ENCODE measurements at places on chromosomes 5 and 9.

GRCh38 chr9:14400658-14400995 is 86.7 kb upstream of the NFIB start:
- no peak for DNase-seq

DNA sequence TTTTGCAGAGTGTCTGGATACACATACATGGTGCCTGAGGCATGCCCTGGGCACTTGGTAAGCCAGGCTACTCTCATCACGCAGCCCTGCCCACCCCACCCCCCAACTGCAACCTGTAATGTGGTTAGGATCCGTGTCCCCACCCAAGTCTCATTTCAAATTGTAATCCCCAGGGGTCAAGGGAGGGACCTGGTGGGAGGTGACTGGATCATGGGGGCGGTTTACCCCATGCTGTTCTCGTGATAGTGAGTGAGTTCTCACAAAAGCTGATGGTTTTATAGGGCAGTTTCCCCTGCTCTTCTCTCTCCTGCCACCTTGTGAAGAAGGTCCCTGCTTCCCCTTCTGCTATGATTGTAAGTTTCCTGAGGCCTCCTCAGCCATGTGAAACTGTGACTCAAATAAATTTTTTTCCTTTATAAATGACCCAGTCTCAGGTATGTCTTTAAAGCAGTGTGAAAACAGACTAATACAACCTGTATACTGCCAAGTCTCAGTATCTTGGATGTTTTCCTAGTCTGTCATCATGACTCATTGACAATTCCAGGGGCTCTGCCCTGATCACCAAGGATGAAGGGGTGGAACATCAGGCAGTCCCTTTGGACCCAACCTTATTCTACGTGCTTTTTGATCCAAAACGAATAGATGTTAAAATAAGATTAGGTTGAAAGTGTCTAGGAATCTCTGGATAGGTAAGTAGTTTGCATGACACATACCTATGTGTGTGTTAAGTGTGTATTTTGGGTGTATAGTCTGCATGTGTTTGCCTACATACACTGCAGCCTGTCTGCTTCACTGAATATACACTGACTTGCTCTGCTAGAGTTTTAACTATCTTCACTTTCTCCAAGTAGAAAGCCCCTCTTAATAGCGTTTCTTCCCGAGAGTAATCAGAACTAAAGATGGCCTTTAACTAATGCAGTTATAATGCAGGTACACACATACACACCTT is 293.8 kb downstream of the SLIT3 start:
- no peak for DNase-seq

GRCh38 chr5:101679816-101680215 is 616.3 kb downstream of the SLCO4C1 start:
- no peak for DNase-seq

GRCh38 chr5:167916706-167917105 is 374.7 kb upstream of the WWC1 start:
- DNase-seq = no peak

DNA sequence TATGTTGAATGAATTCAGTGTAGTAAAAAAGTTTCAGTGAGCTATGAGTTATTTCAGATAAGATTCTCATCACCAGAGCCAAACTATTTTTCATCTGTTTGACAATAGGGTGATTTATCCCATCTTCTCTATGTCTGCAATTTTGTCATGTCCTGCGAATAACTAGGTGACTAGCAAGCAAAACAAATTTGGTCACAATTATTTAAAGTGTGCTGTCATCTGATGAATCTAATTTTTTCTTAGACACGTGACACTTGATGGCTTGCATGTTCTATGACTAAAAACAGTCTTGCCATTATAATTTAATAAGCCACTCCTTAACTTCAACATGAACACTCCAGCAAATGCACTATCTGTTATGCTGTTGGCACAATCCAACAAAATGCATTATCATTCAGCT is 35.0 kb downstream of the FEM1C start:
- DNase-seq = no peak

DNA sequence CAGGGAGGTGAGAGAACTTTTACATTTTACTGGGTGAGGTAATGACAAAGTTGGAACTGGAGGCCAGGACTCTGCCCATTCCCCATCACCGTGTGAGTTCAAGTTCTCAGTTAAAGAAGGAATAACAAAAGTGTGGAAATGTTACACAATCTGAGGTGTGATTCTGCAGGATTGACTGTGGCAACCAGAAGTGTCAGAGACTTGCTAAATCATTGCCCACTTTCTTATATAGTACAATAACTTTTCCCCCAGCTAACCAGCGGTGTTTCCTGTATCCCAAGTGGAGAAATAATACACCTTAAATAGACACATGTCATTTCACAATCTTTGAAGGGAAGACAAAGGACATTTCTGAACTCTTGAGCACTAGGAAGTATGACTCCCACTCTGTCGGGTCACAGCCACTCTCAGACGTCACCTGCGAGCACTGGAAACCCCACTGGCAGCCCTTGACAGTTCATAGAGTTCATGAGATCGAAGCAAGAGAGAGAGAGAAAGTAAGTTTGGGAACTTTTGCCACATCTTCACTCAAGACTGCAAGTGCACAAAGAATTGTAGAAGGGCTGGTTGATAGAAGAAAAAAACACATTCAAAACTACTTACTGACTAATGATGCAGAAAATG is 28.4 kb downstream of the PAX5 start:
- DNase-seq = no peak

- DNase-seq = peak; percentile 23
Measured at GRCh38 chr5:157459715-157460599, at the start of gene NIPAL4. TSS of gene NIPAL4 (plus strand) at chr5:157460213. CDS start at chr5:157460321, 108 bp downstream.

- DNase-seq = no peak
Measured at GRCh38 chr5:34012791-34013190, 4.9 kb upstream of the AMACR start.

DNA sequence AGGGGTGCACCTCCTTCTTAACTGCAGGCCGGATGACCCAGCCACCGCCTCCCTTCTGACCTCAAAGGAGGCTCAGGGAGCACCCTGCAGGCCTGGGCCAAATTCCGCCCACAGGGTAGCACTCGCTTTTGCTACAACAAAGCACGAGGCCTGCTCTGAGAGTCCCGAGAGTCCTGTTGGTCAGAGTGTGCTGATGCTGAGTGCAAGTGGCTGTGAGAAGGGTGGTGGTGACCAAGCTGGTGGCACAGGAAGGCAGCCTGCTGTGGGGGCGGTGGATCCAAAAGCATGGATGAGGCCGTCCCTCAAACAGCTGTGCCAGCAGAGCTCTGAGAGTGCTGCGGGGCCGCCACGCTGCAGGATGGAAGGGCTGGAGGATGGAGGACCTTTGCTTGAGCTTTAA is 101.8 kb downstream of the AK8 start:
- no peak for DNase-seq

DNA sequence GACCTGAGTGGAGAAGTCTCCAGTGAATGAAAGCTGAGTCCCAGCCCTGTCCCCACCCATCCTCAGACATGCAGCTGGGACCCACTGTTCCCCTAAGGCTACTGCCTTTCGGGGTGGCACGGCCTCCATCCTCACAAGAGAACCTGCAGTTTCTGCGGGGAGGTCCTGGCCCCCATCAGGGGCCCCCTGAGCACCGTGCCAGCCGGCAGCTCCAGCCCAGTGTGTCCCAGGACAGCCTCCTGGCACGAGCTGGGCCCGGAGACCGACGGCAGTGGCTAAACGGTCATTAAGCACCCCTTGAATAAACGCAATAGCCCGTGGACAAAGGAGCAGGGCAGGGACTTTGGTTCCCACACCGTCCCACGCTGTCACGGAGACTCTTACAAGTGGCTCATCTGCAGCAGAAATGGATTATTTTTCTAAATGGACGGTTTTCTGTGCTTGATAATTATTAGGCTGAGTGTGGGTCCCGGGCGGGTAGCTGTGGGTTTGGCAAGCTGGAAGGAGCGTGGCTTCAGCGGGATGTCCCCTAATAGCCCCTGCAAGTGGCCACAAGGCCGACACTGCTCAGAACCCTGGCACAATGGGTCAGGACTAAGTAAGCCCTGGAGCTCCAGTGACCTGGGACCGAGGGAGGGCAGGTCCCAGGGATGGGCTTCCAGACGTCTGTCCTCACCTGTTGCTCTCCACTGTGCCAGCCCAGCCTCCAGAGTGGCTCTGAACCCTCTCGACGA is 17.4 kb downstream of the FAM78A start:
- no peak for DNase-seq

- no peak for DNase-seq
Measured at GRCh38 chr5:40569546-40570270, 110.0 kb upstream of the PTGER4 start.

GRCh38 chr5:6501701-6502100 is 53.0 kb downstream of the UBE2QL1 start:
- DNase-seq = no peak

DNA sequence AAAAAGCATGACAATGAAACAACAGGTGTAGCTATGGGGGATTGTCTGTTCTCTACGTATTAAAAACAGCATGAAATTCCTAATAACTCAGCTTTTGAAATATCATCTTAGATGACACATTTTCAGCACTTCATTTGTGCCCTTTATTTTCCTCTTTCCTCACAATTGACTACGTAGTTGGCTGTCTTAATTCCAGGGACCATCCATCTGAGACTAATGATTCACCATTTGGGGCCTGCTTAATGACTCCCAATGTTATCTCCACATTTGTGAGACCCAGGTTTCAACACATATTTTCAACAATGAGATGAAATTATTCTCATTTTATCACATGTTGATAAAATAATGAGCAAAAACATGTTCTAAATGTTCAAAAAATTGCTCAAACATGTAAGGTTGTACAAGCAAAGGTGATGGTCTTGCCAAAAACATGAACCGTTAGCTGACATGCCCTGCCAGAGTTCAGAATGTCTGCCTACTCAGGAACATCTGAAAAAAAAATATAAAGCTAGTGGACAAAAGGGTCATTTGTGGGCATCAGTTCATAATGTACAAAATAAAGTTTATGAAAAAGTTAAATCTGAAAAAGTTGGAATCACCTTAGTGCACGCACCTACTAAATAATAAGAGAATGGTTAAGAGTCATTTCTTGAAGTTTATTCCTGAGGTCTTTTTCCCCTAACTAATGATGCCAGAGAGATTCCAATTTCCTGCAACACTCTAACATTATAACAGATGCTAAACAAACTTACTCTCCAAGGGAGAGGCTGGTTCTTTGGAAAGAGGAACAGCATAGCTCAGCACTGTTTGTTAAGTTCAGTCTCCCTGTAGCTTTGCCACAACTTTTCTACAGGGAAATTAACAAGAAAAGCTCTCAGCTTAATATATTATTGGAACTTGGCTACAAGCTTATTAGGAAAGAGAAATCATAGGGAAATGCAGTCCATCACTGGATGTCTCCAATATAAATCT is 275.5 kb downstream of the SPOCK1 start:
- no peak for DNase-seq

- DNase-seq = no peak
Measured at GRCh38 chr9:37999588-38000189, 69.3 kb downstream of the SHB start.

GRCh38 chr5:146947181-146947941 is 68.8 kb upstream of the PPP2R2B start:
- DNase-seq = no peak

DNA sequence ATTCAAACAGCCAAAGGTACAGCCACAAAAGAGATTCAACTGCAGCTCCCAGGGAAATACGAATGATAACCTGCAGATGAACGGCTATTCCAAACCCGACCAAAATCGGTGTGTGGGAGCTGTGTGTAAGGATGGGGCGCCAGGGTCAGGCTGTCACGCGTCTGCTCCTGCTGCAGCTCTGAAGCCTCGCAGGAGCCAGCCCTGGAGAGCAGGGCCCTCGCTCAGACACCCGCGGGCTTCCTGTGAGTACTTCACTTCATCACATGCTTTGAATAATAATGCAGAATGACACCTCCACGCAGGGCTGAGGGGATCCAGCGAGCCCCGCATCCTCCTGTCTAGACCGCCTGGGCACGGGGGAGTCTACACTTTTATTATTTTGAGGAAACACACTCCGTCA is 307.5 kb upstream of the IRX2 start:
- DNase-seq = no peak

DNA sequence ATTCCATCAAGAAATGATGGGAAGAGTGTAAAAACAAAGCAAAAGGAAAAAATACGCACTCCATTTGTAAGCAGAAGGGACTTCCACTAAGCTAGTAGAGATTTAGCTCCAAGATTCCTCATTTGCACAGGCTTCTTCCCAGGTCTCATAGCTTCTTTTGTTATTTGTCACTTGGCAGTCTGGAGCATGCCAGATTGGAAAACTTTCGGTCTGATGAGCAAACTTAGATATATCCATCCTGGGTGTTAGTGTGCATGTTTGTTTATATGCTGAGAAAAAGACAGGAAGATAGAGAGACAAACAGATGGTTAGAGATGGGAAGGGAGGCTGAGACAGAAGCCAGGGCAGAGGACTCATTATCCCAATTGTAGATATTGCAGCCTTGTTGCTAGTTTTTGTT is 1644.5 kb upstream of the NUDT12 start:
- no peak for DNase-seq

DNA sequence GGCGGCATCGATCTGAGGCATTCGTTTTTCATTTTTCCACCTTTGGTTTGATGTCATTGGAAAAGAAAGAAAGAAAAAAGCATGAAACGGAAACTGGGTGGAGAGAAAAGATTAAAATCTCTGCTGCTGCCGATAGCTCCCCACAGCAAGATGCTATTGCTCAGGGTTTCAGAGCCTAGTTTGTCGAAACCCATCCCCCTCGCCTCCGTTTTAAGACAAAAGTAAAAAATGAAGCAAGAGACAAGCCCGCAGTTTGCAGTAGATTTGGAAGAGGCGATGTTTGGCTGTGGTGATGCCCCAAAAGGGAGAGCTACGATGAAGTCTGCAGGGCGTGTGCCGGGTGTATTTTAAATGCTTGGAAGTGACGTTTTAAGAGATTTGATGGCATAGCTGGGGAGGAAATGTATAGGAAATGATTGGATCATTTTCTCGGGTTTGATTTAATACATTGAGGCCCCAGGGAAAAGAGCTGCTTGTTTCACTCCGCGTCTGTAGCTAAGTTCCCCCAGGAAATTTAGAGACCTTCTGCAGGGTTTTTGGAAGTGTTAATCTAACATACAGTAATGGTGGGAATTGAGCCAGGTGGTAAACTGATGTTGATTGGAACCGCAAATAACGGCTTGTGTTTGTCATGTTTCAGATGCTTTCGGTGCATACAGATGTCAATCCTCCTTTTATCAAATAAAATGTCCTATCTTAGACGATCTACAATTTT is 909 bp downstream of the NDFIP1 start:
- DNase-seq = no peak

DNA sequence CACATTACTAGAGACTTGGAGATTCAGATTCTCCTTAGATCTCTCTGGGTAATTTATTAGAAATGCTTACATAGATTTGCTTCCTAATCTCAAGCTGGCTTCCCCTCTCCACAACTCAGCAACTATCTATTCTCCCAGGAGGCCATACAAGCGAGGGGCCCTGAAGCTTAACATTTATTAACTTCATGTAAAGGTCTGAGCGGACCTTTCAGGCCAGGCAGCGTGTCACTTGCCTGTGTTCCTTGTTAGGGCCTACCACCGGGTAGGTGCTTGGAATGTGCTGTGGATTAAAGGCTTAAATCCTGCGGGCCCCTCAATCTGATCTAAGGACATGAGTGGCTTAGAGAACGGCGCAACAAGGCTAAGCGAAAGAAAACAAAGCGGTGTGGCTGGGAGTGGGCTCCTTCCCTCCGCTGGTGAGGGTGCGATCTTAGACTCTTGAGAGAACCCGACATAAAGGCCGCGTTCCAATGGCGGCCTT is 712 bp upstream of the HSPA4 start:
- DNase-seq = no peak

- no peak for DNase-seq
Measured at GRCh38 chr9:95870906-95871305, 4.6 kb upstream of the ERCC6L2 start.

All from stimulated activated CD8-positive, alpha-beta memory T cell treated with anti-CD3 and anti-CD28 coated beads, Interleukin-15, amount 100 ng/mL, for 4 hours (primary cell).